Lower lobe of right lung (tissue), 2 donors: ENCODE measurements at places on chromosomes 3 and 15. TPM values are rescaled to one million over a fixed set of nuclear protein-coding genes. Genes with fewer than 3 reads are reported as not detected.
A peak's percentile ranks its signal among the peaks of the same experiment; 100 is the strongest.

GRCh38 chr15:90060797-90061196, 41.5 kb downstream of the IDH2 start:
- peaks cover 82% of the 10 kb centered on the region for H3K4me1 ChIP-seq
- no peak overlapping the region for H3K4me3 ChIP-seq
- DNase-seq = no peak
- H3K36me3 ChIP-seq = no peaks in the 10 kb centered on the region
- peak overlapping the region; percentile 82 for H3K27ac ChIP-seq

DNA sequence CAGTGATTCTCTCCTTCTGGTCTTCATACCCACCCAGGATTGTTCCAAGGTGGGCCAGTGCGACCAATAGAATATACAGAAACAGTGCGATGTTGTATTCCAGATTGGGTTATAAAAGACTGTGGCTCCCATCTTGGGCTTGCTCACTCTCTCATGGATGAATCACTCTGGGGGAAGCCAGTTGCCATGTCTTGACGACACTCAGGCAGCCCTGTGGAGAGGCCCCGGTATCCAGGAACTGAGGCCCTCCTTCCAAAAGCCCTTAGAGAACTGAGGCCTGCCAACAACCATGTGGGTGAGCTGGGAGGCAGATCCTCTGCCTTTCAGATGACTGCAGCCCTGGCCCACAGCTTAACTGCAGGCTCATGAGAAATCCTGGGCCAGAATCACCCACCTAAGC, 57.2 kb downstream of the SH3GL3 start:
- no peak overlapping the region for H3K27ac ChIP-seq
- no peaks in the 10 kb centered on the region for H3K36me3 ChIP-seq

- DNase-seq = no peak
- no peak overlapping the region for H3K27ac ChIP-seq
- no peaks in the 10 kb centered on the region for H3K36me3 ChIP-seq
Measured at GRCh38 chr3:114673481-114673880, 379.7 kb downstream of the TIGIT start.

DNA sequence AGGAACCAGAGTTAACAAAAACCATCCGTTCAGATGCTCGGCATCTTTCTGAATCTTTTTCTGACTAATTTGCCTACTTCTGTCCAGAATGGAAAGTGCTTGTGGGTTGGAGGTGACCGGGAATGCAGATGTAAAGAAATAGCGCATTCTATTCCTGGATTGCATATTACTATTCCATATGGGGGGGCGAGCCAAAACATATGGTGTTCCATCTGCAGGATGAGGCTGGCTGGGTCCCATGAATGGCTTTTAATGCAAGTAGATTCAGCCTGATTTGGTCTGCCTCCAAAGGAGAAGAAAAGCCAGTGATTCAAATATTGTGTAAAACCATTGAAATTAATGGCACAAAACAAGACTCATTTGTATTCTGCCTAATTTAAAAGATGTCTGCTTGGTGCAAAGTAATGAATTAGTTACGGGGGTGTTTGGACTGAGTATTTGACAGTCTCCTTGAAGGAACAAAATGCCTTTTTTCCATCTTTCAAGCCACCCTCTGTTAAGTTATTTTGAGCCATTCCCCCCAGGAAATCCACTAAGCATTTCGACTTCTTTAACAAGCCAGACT, 99.0 kb downstream of the ST8SIA2 start:
- H3K27me3 ChIP-seq = no peaks in the 10 kb centered on the region
- no peak for DNase-seq
- no peaks in the 10 kb centered on the region for H3K4me1 ChIP-seq
- no peak overlapping the region for H3K4me3 ChIP-seq
- no peaks in the 10 kb centered on the region for H3K36me3 ChIP-seq

DNA sequence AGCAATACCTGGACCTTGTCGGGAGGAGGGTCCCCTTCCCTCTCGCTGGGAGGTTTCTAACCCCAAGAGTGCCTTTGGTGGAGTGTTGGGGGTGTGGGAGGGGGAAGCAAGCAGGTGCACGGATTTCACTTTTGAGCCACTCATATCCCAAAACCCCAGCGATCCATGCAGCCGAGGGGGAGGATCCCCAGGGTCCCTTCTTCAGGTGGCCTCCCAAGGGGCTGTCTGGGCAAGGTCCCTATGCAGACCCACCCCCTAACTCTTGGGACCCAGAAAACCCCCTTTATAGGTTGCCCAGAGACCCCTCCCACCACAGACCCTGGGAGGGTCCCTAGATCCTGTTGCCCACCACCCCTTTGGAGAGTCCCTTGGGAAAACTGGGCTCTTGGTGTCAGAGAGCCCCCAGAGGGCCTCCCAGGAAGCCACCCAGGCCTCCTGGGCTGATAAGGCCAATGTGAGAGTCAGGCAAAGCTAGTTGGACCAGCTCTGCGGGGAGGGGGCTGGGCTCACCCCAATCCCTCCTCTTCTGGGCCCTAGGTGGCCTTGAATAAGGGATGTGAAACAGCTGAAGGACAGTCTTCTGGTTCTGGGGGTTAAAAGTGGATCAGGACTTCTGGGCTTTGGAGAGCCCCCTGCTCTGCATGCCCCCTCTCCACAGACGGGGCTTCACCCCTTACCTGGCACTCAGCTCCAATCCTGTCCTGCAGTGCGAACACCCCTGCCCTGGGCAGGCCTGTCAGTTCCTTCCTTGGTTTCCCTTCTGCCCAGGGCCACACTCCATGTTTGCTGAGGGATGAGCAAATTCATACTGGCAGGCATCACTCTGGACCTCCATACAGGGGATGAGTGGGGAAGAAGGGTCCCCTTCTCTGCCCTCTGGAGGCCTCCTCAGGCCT, 932 bp upstream of the PLCD1 start:
- peak overlapping the region; percentile 88 for H3K27ac ChIP-seq
- DNase-seq = no peak
- no peaks in the 10 kb centered on the region for H3K27me3 ChIP-seq
- H3K4me1 ChIP-seq = peaks cover 41% of the 10 kb centered on the region
- H3K4me3 ChIP-seq = peak overlapping the region; percentile 81

DNA sequence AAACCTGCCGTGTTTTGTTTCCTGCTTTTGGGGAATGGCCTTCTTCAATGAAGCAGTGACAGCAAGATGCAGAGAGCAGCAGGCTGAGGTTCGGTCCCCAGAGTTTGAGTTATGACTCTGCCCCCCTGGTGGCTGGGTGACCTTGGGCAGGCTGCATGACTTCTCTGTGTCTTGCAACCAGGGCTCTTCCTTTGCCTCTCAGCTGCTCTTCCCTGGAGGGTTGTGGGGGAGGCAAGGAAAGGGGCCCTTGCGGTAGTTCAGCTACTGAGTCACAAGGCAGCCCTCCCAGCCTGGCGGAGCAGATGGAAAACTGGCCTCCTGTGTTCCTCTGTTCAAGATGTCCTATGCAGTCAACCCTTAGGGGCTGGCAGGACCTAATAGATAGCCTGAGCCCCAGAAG, 17.1 kb downstream of the CTXND1 start:
- peak; percentile 57 for DNase-seq
- H3K4me1 ChIP-seq = no peaks in the 10 kb centered on the region
- no peak overlapping the region for H3K4me3 ChIP-seq
- no peaks in the 10 kb centered on the region for H3K36me3 ChIP-seq
- peaks cover 14% of the 10 kb centered on the region for H3K27me3 ChIP-seq
- no peak overlapping the region for H3K27ac ChIP-seq

- no peak overlapping the region for H3K27ac ChIP-seq
- no peaks in the 10 kb centered on the region for H3K36me3 ChIP-seq
- no peaks in the 10 kb centered on the region for H3K27me3 ChIP-seq
- DNase-seq = no peak
- no peak overlapping the region for H3K4me3 ChIP-seq
- no peaks in the 10 kb centered on the region for H3K4me1 ChIP-seq
Measured at GRCh38 chr15:29692527-29692926, 129.7 kb downstream of the TJP1 start.

- peak within 1 kb of the TSS; percentile 47 for H3K4me3 ChIP-seq
- DNase-seq = peak; percentile 74
- H3K27ac ChIP-seq = no peak within 1 kb of the TSS
- H3K27me3 ChIP-seq = peaks cover 53% of the 10 kb centered on the region
Measured at GRCh38 chr3:50674349-50675178, at the start of gene DOCK3. DOCK3 (plus strand) TSS chr3:50674927; CDS start chr3:50675264, 337 bp downstream.

GRCh38 chr15:97708252-97708651, 252.3 kb upstream of the ARRDC4 start:
- no peak overlapping the region for H3K4me3 ChIP-seq
- no peak overlapping the region for H3K27ac ChIP-seq
- DNase-seq = no peak
- H3K4me1 ChIP-seq = no peaks in the 10 kb centered on the region
- H3K36me3 ChIP-seq = no peaks in the 10 kb centered on the region

GRCh38 chr3:143226678-143227291, 107.2 kb downstream of the CHST2 start:
- H3K4me1 ChIP-seq = no peaks in the 10 kb centered on the region
- DNase-seq = no peak
- no peaks in the 10 kb centered on the region for H3K27me3 ChIP-seq
- no peak overlapping the region for H3K4me3 ChIP-seq
- H3K27ac ChIP-seq = no peak overlapping the region

- H3K27ac ChIP-seq = no peak overlapping the region
- no peak for DNase-seq
- H3K4me3 ChIP-seq = no peak overlapping the region
- no peaks in the 10 kb centered on the region for H3K4me1 ChIP-seq
- no peaks in the 10 kb centered on the region for H3K27me3 ChIP-seq
Measured at GRCh38 chr3:188752850-188753249, 418.9 kb upstream of the TPRG1 start.

DNA sequence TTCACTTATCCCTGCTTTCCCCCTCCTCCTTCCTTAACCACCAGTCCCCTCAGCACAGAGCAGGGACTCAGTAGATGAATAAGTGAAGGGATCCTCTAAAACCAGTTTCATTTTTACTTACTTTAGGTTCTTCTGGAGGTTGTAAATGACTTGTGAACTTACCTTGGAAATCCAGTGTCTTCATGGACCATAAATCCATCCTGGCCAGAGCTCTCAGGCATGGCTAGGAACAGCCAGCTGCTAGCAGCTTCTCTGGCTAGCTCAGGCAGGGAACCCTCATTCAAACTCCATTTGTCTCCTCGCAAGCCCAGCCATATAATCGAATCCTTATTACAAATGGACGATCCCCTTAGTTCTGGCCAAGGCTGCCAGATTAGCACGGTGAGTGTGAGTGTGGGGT, 78.5 kb downstream of the LRTM1 start:
- no peaks in the 10 kb centered on the region for H3K4me1 ChIP-seq
- H3K27me3 ChIP-seq = no peaks in the 10 kb centered on the region
- no peak overlapping the region for H3K4me3 ChIP-seq
- no peak for DNase-seq
- no peaks in the 10 kb centered on the region for H3K36me3 ChIP-seq

- no peak overlapping the region for H3K4me3 ChIP-seq
- no peaks in the 10 kb centered on the region for H3K27me3 ChIP-seq
- no peak overlapping the region for H3K27ac ChIP-seq
- H3K4me1 ChIP-seq = peaks cover 9% of the 10 kb centered on the region
- H3K36me3 ChIP-seq = peaks cover 6% of the 10 kb centered on the region
Measured at GRCh38 chr3:154182975-154183374, 61.8 kb downstream of the ARHGEF26 start.

- no peak overlapping the region for H3K4me3 ChIP-seq
- H3K36me3 ChIP-seq = no peaks in the 10 kb centered on the region
- H3K4me1 ChIP-seq = no peaks in the 10 kb centered on the region
Measured at GRCh38 chr3:157588386-157589060, 85.3 kb upstream of the VEPH1 start.

DNA sequence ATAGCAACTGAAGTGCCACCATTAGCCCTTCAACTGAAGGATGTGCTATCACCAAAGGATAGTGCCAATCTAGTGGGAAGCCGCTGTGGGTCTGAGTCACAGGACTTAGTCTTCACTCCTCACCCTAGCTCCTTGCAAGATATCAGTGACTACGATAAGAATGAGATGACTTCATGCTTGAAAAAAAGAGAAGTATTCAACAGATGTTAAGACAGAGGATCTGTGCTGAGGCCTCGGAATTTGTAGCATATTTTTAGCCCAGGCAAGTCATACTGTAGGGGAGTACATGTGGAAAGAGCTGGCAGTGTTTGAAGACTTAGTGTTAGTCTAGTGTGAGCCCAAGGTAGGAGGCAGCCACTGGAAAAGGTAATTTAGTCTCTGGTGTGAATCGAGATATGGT, 270.7 kb upstream of the LRTM1 start:
- H3K27ac ChIP-seq = no peak overlapping the region
- no peaks in the 10 kb centered on the region for H3K36me3 ChIP-seq
- no peaks in the 10 kb centered on the region for H3K4me1 ChIP-seq
- no peak for DNase-seq

- H3K36me3 ChIP-seq = peaks cover 42% of the 10 kb centered on the region
- no peak overlapping the region for H3K4me3 ChIP-seq
Measured at GRCh38 chr3:100317912-100318311, 16.6 kb upstream of the NIT2 start.

- H3K4me1 ChIP-seq = peaks cover 14% of the 10 kb centered on the region
- no peaks in the 10 kb centered on the region for H3K36me3 ChIP-seq
- no peak overlapping the region for H3K4me3 ChIP-seq
- no peak overlapping the region for H3K27ac ChIP-seq
- no peaks in the 10 kb centered on the region for H3K27me3 ChIP-seq
Measured at GRCh38 chr3:171416061-171416460, 44.1 kb downstream of the TNIK start.

DNA sequence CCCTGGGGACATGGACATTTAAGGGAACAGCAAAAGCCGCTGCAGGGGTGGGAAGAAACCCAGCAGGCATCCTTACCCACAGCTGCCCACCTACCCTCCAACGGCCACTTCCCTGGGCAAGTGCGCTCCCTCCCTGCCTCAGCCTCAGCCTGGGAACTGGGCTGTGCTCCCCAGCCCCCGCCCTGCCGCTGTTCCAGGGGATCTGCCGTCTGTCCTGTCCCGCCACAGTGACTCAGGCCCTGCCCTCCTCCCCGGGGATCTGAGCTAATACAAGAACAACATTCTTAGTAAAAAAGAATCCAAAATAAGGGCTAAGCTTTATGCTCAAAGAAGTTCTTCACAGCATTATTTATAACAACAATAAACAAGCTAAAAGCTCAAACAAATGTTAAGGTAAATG, 7.4 kb upstream of the IQSEC1 start:
- H3K4me3 ChIP-seq = no peak overlapping the region
- no peaks in the 10 kb centered on the region for H3K4me1 ChIP-seq
- no peak for DNase-seq
- H3K27ac ChIP-seq = no peak overlapping the region

HESX1 gene
- total RNA-seq = 0.86 TPM

RHCG gene
- not detected for total RNA-seq

FBXO40 gene
- total RNA-seq = 0.09 TPM

SCG5 gene
- total RNA-seq = 0.65 TPM

HES1 gene
- total RNA-seq = 29.5 TPM

WNT7A gene
- 4.1 TPM for total RNA-seq

SERPINI2 gene
- total RNA-seq = 2.3 TPM

GABRR3 gene
- total RNA-seq = not detected

PLA2G4E gene
- total RNA-seq = 1.1 TPM
